ENCODE measurements at places on chromosomes 13 and 19.
A peak's percentile ranks its signal among the peaks of the same experiment; 100 is the strongest.

DNA sequence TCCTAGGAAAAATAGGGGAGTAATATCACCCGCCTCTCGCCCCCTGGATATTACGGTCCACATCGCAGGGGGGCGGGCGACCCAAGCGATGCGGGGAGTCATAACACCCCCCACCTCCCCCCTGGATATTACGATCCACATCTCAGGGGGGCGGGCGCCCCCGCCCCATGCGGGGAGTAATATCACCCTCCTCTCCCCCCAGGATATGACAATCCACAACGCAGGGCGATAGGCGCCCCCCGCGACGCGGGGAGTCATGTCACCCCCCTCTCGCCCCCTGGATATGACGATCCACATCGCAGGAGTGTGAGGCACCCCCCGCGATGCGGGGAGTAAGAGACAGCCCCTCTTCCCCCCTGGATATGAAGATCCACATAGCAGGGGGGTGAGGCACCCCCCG is 684.4 kb upstream of the PCDH9 start:
- no peak for DNase-seq

- no peak for DNase-seq
Observed at GRCh38 chr13:47418206-47418920, 521.5 kb upstream of the HTR2A start.

- peak; percentile 27 for DNase-seq
Observed at GRCh38 chr13:42039946-42040729, 8.3 kb upstream of the DGKH start.

GRCh38 chr13:58300224-58300623 is 668.7 kb downstream of the PCDH17 start:
- DNase-seq: no peak

GRCh38 chr19:29176981-29177754 is 35.8 kb downstream of the UQCRFS1 start:
- DNase-seq: no peak

Measured in NCI-H524 treated with DMSO at 0.1 percent for 48 hours (cell line).